Panc1 (cell line): ENCODE measurements at places on chromosomes 12 and 14.

DNA sequence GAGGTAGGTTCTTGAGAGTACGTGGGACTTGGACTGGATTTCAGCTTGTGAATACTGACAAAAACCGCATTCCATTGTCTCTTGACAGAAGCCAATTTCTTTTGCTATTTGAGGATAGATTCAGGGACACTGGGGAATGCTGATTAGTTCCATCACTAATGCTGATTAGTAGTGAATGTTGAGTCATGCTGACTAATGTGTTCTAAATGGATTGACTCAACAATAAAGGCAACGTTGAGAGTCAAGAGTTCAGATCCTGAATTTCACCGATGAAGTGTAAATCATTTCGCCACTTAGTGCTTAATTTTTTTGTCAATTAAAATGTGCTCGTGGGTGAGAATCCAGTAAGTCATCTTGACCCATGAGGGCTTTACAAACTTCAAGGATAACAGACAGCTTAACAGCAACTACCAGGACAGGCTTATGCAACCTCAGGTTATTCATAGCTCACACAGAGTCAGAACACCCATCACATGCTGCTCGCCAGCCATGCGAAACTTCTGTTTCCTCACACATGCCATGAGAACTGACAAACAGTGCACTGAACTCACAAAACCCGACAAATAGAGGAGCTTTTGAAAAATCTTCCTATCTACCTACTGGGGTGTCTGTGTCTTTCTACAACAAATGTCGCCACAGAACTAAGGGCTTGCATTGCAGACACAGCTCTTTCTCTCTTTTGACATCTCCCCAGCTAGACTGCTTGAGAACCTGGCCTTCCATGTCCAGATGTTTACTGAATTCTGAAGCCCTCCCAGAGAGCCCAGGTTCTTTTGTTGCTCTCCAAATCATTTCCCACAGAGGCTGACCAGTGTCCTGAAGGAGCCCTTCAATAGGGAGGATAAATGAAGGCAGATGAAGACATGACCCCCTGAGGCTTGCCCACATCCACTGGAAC is 316.4 kb downstream of the ZFP36L1 start:
- DNase-seq: no peak

DNA sequence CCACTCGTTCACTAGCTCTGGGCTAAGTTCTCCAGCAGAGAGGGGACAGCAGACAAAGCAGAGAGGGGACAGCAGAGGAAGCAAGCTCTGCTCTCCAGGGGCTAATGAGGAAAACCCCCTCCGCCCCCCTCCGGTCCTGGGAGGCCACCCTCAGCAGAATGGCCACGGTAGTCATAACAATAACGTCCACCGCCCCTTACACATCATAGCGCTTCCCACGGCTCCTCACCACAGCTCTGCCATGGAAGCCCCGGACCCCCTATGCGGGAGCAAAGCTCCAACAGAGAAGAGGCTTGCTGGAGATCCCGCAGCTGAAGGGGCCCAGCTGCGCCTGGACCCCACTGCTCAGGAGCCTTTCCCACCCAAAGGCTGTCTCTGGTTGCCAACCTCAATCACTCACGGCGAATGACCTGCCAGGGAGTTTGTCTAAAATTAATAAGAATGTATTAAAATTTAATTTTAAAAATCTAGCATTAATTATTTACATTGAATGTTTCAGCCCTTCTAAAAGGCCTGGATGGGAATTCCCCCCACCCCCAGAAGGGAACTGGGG is 17.4 kb downstream of the BEGAIN start:
- no peak for DNase-seq

- DNase-seq: no peak
Measured at GRCh38 chr12:93460902-93461301, 6.4 kb upstream of the MRPL42 start.

DNA sequence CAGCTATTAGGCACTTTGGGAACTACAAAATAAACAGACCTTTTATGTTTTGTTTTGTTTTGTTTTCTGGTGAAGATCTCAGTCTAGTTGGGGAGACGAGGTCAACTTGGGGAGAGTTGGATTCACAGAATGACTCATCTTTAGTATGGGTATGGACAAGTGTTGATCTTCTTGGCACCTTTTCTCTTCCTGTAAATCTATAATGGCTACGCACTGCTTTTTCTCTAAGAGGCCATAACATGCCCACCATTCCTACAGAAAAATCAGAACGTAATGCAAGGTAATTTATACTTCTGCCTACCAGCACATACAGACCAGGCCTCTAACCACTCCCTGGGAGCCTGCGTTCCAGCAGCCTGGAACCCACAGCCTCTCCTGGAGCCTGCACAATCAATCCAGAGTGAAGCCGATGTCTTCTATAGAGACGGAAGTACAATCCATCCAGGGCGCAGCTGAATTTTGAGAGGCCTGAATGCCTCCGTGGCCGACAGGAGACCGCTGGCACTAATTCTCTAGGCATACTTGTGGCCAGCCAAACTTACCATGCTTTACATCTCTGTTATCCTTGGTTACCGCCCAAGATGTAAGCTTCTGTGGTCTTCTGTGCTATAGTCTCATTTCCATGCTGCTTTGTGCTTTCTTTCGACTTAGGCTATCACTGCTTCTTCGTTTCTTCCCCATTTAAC is 717 bp downstream of the PPHLN1 start:
- DNase-seq: no peak

DNA sequence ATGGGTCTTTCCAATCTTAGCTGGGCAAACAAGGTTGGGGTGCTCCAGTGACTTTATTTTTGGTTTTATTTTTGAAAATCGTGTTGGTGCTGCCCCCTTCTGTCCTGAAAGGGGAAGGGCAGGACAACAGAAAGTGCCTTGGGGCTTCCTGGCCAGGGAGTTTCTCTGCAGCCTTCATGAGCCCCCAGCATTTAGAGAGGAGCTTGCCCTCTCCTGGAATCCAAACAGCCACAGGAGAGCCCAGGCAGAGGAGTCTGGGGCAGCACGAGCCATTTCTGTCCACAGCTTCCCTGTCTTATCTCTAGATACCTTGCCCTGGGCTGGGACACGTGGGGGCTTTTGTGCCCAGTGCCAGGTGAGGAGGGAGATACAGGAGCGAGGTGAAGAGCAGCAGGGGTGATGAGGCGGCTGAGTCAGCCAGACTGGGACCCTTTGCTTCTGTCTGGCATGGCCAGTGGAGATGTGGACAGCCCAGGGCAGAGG is 4.4 kb upstream of the C1RL start:
- no peak for DNase-seq

DNA sequence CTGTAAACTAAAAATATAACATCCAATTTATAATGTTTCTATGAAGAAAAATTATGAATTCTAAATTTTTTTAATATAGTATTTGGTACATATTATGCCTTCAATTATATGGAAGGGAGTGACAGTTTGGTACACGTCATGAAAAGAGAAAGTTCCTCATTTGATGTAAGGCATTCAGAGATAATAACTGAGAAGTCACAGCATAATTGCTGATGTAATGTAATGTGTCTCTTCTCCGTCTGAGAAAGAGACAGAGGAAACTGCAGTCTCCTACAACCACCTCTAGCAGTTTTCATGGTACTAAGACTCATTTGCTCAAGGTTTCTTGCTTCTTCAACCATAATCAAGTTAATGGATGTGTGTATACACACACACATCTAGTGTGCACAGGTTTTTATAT is 2.3 kb upstream of the CD69 start:
- DNase-seq: no peak

GRCh38 chr14:65173973-65174693 is 71.8 kb upstream of the MAX start:
- DNase-seq: no peak

DNA sequence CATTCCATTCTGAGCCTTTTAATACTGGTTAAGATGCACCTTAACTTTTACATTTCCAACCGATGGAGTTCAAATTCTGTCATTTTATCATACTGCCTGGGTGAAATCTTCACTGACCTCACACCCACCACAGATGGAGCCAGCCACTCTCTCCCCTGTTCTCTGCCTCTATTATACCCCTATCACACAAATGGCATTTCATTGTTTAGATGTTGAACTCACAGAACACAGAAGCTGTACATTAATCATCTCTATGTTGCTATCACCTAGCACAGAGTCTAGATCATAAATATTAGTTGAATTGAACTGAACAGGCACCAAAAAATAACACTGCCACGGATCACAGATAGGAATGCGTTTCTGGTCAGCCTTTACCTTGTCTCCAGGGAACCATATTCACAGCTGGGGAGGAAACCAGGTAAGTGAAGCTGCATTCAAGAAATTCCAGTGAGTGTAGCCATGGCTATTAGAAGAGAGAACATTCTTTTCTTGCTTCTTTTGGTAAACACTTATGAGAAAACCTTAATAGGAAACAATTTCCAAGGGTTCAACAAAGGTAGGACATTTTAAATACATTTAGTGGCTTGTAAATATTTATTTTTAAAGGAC is 194.9 kb upstream of the RMST start:
- no peak for DNase-seq

DNA sequence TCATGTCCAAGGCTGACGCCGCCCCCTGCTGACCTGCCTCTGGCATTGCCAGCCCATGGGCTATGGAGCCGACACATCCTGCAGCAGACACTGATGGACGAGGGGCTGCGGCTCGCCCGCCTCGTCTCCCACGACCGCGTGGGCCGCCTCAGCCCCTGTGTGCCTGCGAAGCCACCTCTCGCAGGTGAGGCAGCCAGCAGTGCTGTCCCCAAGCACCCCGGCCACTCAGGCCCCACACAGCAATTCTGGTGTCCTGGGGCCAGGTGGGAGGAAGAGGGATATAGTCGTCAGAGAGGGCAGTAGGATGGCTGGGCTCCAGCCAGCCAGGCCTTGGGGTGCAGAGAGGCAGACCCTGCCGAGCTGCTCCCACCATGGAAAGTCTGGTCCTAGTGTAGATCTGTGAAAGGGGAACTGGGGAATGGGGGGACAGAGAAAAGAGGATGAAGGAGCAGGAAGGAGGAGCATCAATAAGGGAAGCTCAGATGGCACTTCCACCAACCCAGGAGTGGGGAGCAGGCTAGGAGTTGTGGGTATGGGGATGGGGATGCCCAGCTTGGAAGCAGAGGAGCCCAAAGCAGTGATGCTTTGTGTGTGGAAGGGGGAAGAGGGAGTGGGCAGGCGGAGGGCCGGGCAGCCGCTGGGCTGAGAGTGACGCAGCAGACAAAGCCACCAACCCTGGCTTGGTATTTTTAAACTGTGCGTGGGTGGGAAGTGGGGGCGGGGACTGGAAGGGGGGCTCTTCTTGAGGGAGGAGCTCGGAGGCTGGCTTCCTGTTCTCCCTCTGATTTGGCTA is 4.7 kb downstream of the NAB2 start:
- no peak for DNase-seq

GRCh38 chr14:95142208-95142607 is 15.1 kb downstream of the DICER1 start:
- DNase-seq: no peak

- no peak for DNase-seq
Measured at GRCh38 chr14:94366146-94366915, 22.1 kb downstream of the SERPINA1 start.

- DNase-seq: no peak
Measured at GRCh38 chr14:101491841-101492240, 69.5 kb upstream of the DIO3 start.

DNA sequence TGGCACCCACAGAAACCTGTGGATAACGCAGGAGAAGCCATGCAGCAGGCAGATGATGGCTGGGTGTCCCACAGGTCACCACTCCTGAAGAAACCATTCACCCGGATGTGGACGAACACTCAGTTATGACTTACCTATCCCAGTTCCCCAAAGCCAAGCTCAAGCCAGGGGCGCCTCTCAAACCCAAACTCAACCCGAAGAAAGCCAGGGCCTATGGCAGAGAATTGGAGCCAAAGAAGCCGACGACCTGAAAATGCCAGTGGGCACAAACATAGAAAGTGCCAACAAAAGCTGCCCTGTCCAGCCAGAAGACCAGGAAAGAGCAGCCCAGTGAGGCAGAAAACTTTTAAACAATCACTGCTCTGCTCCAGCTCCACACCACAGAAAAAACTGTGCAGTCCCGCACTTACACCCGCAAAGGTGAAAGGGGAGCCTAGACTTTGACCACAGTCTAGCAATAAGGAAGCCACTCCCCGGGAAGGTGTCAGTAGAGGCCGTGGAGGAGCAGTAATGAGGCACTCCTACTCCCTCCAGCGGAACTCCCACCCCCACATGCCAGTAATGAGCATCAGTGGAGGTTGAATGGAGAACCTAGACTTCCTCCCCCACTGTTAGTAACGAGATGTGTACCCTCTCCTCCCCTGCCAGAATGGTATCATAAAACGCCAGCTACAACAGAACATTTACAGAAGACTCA is 6.0 kb upstream of the ACVRL1 start:
- DNase-seq: no peak

DNA sequence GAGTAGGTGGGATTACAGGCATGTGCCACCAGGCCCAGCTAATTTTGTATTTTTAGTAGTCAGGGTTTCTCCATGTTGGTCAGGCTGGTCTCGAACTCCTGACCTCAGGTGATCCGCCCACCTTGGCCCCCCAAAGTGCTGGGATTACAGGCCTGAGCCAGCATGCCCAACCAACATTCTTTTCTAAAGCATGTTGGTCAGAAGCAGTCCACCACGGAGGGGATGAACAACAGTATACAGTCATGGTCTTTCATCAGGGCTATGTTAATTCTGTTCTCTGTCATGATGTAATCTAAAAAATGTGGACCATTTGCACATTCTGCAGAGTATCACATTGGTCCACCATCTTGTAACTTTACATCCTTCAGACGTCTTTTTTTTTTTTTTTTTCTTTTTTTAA is 3.6 kb downstream of the MRPL51 start:
- DNase-seq: no peak

GRCh38 chr12:47886510-47887240 is 18.1 kb downstream of the VDR start:
- no peak for DNase-seq

- DNase-seq: no peak
Measured at GRCh38 chr12:97493731-97494130, 31.1 kb downstream of the RMST start.

- no peak for DNase-seq
Measured at GRCh38 chr14:21768116-21768874, 94.7 kb upstream of the OR4E1 start.

DNA sequence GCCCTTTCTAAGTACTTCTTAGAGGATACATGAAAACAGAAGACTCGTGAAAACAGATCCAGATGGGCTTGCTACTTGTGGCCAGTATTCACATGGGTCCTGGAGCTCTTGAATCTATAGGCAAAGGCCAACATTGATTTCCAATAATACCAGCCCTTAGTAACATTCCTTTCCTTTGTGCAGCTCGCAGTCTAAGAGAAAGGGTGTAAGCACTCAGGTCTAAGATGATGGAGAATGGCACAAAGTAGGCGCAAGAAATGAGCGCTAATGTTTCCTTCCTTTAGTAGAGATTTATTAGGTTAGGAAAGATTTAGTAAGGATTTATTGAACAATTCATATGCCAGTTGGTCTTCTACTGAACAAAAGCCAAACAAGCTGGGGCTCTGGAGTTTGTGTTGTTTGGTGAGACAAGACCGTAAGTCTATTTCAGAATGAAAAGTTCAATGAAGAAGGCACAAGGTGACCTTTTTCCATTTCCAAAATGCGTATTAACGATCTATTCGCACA is 525 bp downstream of the RNU6-8 start:
- DNase-seq: peak; percentile 42

- no peak for DNase-seq
Measured at GRCh38 chr12:91538418-91538817, 355.8 kb upstream of the DCN start.
